ENCODE measurements at places on chromosomes 11 and 22. TPM values are rescaled to one million over a fixed set of nuclear protein-coding genes. Genes with fewer than 3 reads are reported as not detected.

- DNase-seq: no peak
These were observed 43.3 kb upstream of the EP300 start for GRCh38 chr22:41048791-41049717.

GRCh38 chr11:122578171-122578825 lies 77.2 kb upstream of the UBASH3B start:
- peak; percentile 13 for DNase-seq

- DNase-seq: no peak
These were observed 7.2 kb downstream of the GRK2 start for GRCh38 chr11:67273260-67273990.

- no peak for DNase-seq
These were observed 54.8 kb downstream of the SCUBE1 start for GRCh38 chr22:43288378-43288777.

MUC15 gene
- 0.45 TPM for total RNA-seq

DNA sequence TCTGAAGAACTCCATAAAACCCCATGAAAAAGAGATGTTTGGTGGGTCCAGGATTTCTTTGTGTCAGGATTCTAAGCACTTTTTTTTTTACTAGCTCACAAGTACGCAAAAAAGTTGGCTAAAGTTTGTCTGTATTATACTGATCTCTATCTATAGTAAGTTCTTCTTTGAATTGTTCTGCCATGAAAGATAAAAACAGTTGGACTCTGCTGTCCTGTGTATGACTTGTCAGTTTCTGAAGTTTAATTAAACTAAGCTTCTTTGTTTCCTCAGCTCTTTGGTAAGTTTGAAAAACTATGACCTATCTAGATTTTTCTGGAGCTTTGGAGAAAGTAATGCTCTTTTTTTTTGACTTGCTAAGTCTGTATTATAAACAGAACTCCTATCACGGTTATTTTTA lies 812.2 kb upstream of the LUZP2 start:
- DNase-seq: no peak

- no peak for DNase-seq
These were observed 171.9 kb downstream of the BUD13 start for GRCh38 chr11:116600930-116601329.

- no peak for DNase-seq
These were observed 19.4 kb upstream of the MYO18B start for GRCh38 chr22:25722626-25723025.

DNA sequence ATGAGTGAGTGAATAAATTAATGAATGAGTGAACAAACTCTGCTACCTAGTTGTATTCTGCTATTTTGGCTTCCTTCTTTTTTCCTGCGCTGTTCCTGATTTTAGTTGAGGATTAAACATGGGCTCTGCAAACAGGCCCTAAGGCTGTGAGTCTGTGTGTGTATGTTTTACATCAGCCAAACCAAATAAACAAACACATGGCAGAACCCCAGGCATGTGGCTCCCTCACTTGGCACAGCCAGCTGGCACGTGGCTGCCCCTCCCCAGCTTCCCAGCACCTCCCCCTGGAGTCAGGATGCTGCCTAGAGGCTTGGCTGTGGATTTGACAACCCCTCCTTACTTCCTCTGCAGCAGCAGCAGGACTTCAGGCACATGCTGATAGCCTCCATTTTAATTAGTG lies 593.2 kb downstream of the INSC start:
- peak; percentile 83 for DNase-seq

OR51V1 gene
- total RNA-seq: not detected

IL18BP gene
- 1.6 TPM for total RNA-seq

DNA sequence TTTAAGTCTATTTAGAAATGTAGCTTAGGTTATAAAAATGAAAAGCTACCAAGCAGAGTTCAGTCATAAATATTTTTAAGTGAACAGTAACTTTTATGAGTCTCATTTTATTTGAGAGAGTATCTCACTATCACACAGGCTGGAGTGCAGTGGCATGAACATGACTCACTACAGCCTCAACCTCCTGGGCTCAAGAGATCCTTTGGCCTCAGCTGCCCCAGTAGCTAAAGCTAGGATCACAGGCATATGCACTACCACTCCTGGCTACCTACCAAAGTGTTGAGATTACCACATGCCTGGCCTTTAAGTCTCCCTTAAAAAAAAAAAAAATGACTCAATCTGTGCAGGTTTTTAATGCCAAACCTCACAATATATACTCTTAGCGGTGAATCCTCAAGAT lies 34.7 kb upstream of the CLNS1A start:
- no peak for DNase-seq

- DNase-seq: no peak
These were observed 60.0 kb upstream of the SPON1 start for GRCh38 chr11:13902523-13902922.

ARL14EP gene
- 41.8 TPM for total RNA-seq

DNA sequence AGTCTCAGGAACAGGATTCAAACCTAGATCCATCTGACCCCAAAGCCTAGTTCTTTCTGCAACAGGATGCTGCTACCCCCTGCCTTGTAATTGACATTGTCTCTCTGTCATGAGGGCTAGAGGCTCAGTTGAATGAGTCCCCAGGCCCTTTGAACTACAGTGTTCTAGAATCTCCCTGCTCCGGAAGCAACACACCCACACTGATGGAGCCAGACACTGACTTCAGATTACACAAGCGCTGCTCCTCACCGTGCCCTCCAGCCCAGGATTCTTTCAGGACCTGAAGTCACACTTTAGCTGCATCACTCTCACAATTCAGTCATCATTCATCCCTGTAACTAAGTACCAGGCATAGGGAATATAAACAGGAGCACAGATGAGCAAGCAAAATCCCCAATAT lies 69.6 kb downstream of the RAB30 start:
- no peak for DNase-seq

DNA sequence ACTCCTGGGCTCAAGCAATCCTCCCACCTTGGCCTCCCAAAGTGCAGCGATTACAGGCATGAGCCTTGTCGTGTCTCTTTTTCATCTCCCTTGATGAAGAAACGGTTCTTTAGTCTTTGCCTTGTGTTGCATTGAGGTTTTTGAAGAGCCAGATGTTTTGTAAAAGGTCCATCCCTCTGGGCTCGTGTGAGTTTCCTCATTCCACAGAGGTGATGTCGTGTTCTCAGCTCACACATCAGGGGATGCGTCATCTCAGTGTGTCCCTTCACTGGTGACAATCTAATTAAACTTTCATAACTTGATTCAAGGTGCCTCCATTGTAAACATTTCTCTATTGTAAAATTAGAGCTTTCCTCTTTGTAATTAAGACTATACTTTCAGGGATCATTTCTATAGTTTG lies 29.7 kb upstream of the TEF start:
- no peak for DNase-seq

DNA sequence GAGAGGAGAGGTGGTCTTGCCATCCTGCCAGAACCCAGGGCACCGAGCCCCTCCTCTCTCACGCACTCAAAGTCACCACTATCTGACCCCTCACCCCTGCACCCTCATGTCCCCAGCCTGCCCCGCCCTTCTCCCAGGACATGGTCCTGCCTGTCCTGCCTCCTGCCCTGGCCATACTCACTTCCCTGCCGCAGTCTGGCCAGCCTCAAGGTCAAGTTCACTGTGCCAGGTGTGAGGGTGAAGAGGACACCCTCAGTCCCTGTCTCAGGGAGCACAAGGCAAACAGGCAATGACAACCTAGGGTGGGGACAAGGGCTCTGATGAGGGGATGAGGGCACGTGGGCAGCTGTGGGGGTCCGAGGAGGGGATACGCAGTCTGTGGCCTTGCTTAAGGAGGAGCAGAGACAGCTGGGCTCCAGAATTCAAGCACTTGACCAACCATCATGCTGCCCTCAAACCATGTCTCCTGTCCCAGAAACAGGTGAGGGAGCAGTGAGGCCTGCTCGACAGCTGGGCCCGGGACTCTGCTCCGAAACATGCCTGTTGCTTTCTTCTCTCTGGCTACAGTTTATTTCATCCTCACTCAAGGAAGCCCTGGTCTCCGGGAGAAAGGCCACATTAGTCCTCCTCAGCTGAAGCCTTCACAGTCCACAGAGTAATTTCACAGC lies 36.6 kb downstream of the PDGFB start:
- no peak for DNase-seq

Data from SK-MEL-5 (cell line).